ENCODE measurements at places on chromosomes 6 and 20. TPM values are rescaled to one million over a fixed set of nuclear protein-coding genes. Genes with fewer than 3 reads are reported as not detected.

PCK1 gene
- 3.2 TPM for total RNA-seq

KIF25 gene
- not detected for total RNA-seq

MTFR2 gene
- total RNA-seq = 0.51 TPM

MYB gene
- total RNA-seq = 0.16 TPM

OR2B6 gene
- not detected for total RNA-seq

THBD gene
- 10.4 TPM for total RNA-seq

RPL7L1 gene
- 69.4 TPM for total RNA-seq

DNA sequence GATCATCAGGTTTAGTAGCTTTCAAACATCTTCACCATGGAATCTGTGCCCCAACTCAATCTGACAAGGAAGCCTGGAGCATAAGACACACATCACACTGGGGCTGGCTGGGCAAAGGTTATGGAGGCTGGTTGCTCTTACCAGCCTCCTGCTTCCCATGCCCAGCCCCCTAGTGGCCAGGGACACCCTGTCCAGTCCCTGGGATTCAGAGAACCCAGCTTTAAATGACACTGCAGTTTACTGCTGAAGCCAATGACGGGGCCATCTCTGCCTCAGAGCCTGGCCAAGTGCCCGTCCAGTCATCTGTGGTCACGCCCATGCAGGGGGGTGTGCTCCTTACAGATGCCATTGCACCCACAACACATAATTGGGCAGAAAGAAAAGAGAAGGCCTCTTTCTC lies 272.9 kb downstream of the SMOC2 start:
- no peak overlapping the region for H3K27ac ChIP-seq
- no peaks in the 10 kb centered on the region for H3K27me3 ChIP-seq
- H3K4me3 ChIP-seq = no peak overlapping the region
- no peaks in the 10 kb centered on the region for H3K36me3 ChIP-seq
- H3K4me1 ChIP-seq = no peaks in the 10 kb centered on the region

- peak; percentile 74 for DNase-seq
- H3K27ac ChIP-seq = peak overlapping the region; percentile 98
- H3K27me3 ChIP-seq = no peaks in the 10 kb centered on the region
- no peaks in the 10 kb centered on the region for H3K36me3 ChIP-seq
Measured at GRCh38 chr20:62539198-62540045, 63.6 kb upstream of the GATA5 start.

DNA sequence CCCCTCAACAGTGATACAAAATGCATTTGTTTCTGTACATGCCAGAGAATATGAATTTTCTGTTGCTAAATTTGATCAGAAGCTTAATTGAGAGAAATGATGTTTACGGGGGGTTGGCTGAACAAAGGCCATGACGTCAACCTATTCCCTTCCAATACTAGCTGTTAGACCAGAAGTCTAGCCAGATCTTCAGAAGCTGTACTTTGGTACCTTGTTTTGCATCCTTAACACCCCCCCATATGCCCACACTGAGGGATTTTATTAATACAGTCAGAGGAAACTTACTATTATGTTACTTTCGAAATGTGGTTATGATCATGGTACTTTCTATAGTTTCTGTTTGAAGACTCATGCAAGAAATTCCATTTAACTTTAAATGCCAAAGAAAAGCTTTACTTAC lies 3.1 kb downstream of the NCOA7 start:
- no peak overlapping the region for H3K4me3 ChIP-seq
- H3K4me1 ChIP-seq = peaks cover 19% of the 10 kb centered on the region
- no peaks in the 10 kb centered on the region for H3K36me3 ChIP-seq
- H3K27ac ChIP-seq = peak overlapping the region; percentile 8
- H3K27me3 ChIP-seq = no peaks in the 10 kb centered on the region
- no peak for DNase-seq

DNA sequence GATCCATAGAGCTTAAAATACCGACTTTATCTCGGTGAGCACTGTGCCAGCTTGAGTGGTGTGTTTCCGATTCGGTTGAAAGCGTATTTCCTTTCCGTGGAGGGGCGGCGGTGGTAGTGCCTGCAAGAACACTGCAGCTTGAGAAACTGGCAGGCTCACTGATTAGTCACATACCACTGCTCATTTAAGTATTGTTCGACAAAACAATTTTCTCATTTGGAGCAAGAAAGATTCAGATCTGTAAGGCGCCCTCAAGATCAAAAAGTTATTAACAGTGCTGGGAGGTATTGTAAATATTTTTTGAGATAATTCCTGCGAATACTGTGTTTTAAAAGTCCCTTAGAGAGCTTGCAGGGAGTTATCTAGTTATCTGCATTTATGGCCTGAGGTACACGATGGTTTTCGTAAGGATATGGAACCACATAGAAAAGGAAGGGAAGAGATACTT lies 1.3 kb downstream of the MAPK14 start:
- H3K27ac ChIP-seq = peak overlapping the region; percentile 93
- no peaks in the 10 kb centered on the region for H3K36me3 ChIP-seq
- H3K4me3 ChIP-seq = peak overlapping the region; percentile 96
- peak; percentile 53 for DNase-seq

DNA sequence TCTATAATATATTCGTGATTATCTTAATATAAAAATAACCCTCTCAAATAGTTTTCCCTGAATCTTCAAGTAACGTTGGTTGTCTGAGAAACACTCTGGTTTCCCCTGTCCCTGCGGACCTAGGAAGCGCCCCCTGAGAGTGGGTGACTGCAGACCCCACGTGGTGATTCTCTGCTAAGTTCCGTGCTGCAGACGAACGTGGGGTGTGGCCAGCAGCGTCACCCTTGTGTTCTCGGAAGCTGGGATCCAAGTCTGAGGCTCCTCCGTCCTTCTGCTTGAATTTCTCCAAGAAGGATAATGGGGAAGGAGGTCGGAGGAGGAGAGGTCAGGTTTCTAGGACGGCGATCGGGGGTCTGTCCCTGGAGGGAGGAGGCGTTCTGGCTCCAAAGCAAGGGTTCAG lies 16.6 kb upstream of the MAP1LC3A start:
- H3K36me3 ChIP-seq = no peaks in the 10 kb centered on the region
- no peak for DNase-seq
- no peak overlapping the region for H3K4me3 ChIP-seq
- no peaks in the 10 kb centered on the region for H3K4me1 ChIP-seq
- no peak overlapping the region for H3K27ac ChIP-seq
- H3K27me3 ChIP-seq = no peaks in the 10 kb centered on the region

- no peak overlapping the region for H3K4me3 ChIP-seq
- no peak for DNase-seq
- H3K27me3 ChIP-seq = no peaks in the 10 kb centered on the region
- no peaks in the 10 kb centered on the region for H3K4me1 ChIP-seq
- no peak overlapping the region for H3K27ac ChIP-seq
- H3K36me3 ChIP-seq = no peaks in the 10 kb centered on the region
Measured at GRCh38 chr20:60815656-60816055, 436.4 kb upstream of the CDH4 start.

- peaks cover 25% of the 10 kb centered on the region for H3K4me1 ChIP-seq
- H3K36me3 ChIP-seq = no peaks in the 10 kb centered on the region
- no peaks in the 10 kb centered on the region for H3K27me3 ChIP-seq
- peak; percentile 70 for DNase-seq
- H3K27ac ChIP-seq = peak overlapping the region; percentile 80
- H3K4me3 ChIP-seq = no peak overlapping the region
Measured at GRCh38 chr6:155155787-155156447, 107.9 kb upstream of the CLDN20 start.

- no peak overlapping the region for H3K4me3 ChIP-seq
- H3K27ac ChIP-seq = no peak overlapping the region
- no peaks in the 10 kb centered on the region for H3K27me3 ChIP-seq
- DNase-seq = no peak
Measured at GRCh38 chr6:12020187-12020791, 8.2 kb downstream of the HIVEP1 start.

GRCh38 chr6:108661430-108661829 lies 100.7 kb downstream of the FOXO3 start:
- no peak overlapping the region for H3K4me3 ChIP-seq
- H3K4me1 ChIP-seq = peaks cover 67% of the 10 kb centered on the region
- H3K36me3 ChIP-seq = peaks cover 19% of the 10 kb centered on the region
- peak overlapping the region; percentile 90 for H3K27ac ChIP-seq

DNA sequence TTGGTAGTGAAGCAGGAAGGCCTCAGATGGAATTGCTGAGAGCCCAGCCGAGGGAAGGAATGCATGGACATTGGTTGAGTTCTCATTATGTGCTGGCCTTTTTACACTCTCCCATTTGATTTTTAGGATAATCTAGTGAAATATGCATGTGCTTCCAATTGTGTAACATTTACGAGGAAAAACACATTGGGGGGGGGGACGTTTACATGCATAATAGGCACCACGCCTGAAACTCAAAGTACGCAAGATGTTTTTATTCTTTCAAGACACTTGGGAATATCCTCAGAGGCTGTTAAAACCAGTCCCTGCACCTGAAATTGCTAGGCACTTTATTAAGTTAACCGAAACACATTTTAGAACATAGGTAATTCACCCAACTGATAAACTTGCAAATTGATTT lies 118.5 kb upstream of the CDH4 start:
- H3K36me3 ChIP-seq = no peaks in the 10 kb centered on the region
- no peak overlapping the region for H3K4me3 ChIP-seq
- no peak for DNase-seq
- H3K27ac ChIP-seq = no peak overlapping the region
- H3K4me1 ChIP-seq = no peaks in the 10 kb centered on the region
- H3K27me3 ChIP-seq = no peaks in the 10 kb centered on the region

DNA sequence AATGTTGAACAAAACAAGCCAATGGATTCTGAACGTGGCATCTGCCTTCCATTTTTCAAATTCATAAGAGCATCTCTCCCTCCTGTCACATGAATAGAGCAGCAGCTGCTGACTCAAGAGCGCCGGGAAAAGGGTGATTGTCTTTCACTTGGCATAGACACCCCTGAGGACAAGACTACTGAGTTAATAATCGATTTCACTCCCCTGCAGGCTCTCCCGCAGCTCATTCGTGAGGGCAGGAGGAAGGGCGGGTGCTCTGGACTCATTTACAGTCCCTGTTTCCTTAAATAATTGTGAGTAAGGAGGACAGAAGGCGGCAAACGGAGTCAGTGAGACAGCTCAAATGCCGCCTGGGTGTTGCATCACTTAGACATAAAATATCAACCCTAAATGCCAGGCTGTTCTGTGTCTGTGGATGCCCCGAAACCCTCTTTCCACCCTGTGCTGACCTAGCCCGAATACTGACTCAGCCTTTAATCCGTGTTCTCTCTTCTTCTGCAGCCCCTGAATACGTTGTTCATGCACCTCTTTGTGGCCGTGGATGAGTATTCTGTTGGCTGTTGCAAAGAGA lies 21.6 kb downstream of the CFAP61 start:
- no peaks in the 10 kb centered on the region for H3K27me3 ChIP-seq
- peak overlapping the region; percentile 67 for H3K4me3 ChIP-seq
- peak overlapping the region; percentile 91 for H3K27ac ChIP-seq
- no peaks in the 10 kb centered on the region for H3K36me3 ChIP-seq

- no peak overlapping the region for H3K27ac ChIP-seq
- no peak overlapping the region for H3K4me3 ChIP-seq
- H3K27me3 ChIP-seq = no peaks in the 10 kb centered on the region
- no peak for DNase-seq
- no peaks in the 10 kb centered on the region for H3K36me3 ChIP-seq
- no peaks in the 10 kb centered on the region for H3K4me1 ChIP-seq
Measured at GRCh38 chr6:157912326-157912725, 69.3 kb upstream of the SYNJ2 start.

DNA sequence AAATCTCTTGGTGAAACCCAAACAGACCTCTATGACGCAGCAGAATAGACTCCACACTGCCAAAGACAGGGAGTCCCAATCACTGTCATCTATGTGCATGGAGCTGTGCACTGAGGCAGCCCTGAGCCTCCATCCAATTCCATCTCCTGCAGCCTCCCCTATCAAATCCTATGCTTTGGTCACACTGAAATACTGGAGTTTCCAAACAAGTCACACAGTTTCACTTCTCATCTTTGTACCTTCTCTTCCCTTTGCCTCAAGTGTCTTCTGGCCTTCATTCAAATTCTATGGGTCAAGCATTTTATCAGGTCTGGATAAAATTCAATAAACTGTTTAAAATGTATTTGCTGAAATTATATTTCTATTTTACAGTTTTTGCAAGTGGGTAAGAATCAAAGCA lies 38.5 kb downstream of the FBXL4 start:
- H3K36me3 ChIP-seq = no peaks in the 10 kb centered on the region
- no peak for DNase-seq
- H3K27ac ChIP-seq = no peak overlapping the region
- H3K4me3 ChIP-seq = no peak overlapping the region
- no peaks in the 10 kb centered on the region for H3K4me1 ChIP-seq

DNA sequence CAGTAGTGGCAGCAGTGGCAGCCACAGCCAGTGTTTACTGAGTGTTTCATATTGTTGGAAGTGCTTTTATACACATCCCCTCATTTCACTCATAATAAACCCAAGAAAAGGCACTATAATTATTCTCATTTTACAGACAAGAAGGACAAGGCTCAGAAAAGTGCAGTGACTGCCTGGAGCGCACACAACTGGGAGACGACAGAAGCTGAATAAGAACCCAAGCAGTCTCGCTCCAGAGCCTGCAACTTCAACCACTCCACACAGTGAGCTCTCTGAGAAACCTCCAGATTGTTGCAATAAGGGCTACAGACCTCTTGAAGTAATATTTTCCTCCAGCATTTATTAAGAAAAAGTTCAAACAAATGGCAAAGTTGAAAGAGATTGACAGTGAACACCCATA lies 76.9 kb downstream of the PLCG1 start:
- no peak overlapping the region for H3K4me3 ChIP-seq
- no peaks in the 10 kb centered on the region for H3K27me3 ChIP-seq
- H3K4me1 ChIP-seq = peaks cover 9% of the 10 kb centered on the region
- no peaks in the 10 kb centered on the region for H3K36me3 ChIP-seq
- no peak for DNase-seq

DNA sequence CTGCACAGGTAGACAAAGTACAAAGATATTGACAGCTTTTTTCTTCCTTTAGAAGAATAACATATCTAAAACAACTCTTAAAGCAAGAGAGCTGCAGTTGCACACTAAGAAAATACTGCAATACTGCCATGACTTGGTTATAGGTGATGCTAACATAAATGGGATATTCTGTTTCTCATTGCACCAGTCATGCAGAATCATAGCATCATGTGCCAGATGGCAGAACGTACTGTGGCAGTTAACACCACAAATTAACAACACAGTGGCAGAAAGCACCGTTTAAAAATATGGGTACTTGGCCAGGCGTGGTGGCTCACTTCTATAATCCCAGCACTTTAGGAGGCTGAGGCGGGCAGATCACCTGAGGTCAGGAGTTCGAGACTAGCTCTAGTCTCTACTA lies 7.4 kb downstream of the ASXL1 start:
- no peak overlapping the region for H3K4me3 ChIP-seq
- H3K36me3 ChIP-seq = no peaks in the 10 kb centered on the region

DNA sequence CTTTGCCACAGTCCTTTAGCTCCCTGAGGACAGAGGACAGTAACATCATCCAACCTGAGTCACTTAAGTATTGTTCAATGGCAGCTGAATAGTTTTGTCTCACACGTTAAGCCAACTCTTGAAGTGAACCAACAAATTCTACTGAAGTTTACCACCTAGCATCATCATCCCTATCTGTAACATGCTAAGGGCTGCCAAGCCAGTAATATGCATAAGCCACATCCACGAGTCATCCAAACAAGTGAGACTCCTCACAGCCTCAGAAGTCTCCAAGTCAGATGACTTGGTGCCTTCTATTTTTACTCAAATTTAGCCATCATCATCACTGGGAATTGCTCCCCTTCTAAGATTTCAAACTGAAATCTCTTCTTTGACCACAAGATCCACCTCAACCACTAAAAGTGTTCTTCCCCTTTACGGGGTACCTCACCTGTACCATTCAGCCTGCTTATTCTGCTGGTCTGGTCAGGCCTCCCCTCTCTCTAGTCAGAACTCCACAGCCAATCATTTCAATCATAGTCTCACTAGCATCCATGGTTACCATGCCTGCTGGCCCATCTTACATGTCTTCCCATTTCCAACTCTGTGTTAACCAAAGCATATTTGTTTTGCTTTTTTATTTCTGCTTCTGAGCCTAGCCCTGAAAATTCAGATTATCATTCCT lies 73.7 kb downstream of the DTNBP1 start:
- H3K36me3 ChIP-seq = no peaks in the 10 kb centered on the region
- H3K4me1 ChIP-seq = peaks cover 38% of the 10 kb centered on the region
- no peak overlapping the region for H3K4me3 ChIP-seq
- no peak for DNase-seq
- peak overlapping the region; percentile 71 for H3K27ac ChIP-seq
- H3K27me3 ChIP-seq = no peaks in the 10 kb centered on the region
